ENCODE measurements at places on chromosomes 11 and 22. TPM values are rescaled to one million over a fixed set of nuclear protein-coding genes. Genes with fewer than 3 reads are reported as not detected.

Gene AP2A2
- total RNA-seq, result 51.0 TPM

DNA sequence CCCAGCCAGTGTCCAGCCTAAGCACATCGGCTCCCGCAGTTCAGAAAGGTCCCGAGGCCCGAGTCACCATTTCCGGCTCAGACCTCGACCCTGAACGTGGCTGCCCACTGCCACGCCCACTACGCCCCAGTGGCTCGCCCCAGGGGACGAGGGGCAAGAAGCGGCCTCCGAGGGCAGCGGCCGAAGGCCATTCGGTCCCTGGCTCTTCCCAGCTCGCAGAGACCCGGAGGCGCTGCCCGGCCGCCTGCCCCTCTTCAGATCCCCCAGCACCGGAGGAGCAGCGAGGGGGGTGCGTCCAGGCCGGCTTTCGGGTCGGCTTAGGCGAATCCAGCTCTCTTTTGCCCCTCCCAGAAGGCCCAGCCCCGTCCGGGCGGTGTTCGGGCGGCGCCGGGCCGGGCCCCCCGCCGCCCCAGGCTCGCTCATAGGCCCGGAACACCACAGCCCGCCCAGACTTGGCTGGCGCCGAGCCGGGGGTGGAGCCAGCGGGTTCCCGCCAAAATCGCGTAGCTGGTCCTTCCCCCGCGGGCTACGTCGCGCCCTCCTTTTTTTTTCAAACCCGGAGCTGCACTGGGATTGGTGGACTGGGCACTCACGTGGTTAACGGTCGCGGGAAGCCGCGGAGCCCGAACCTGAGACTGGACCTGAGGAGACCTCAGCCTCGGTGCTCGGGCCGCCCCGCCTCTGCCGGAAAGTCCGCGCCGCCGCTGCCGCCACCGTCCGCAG, at the start of gene WEE1:
TSS of gene WEE1 (plus strand) at position 619 of the 723 bp plus-strand sequence. CDS start 264 bp downstream, outside the sequence.
- H3K4me1 ChIP-seq, result peaks cover 64% of the 10 kb centered on the region
- H3K36me3 ChIP-seq, result peaks cover 37% of the 10 kb centered on the region
- H3K27me3 ChIP-seq, result no peaks in the 10 kb centered on the region
- peak within 1 kb of the TSS; percentile 95 for H3K4me3 ChIP-seq
- peak within 1 kb of the TSS; percentile 95 for H3K27ac ChIP-seq

DNA sequence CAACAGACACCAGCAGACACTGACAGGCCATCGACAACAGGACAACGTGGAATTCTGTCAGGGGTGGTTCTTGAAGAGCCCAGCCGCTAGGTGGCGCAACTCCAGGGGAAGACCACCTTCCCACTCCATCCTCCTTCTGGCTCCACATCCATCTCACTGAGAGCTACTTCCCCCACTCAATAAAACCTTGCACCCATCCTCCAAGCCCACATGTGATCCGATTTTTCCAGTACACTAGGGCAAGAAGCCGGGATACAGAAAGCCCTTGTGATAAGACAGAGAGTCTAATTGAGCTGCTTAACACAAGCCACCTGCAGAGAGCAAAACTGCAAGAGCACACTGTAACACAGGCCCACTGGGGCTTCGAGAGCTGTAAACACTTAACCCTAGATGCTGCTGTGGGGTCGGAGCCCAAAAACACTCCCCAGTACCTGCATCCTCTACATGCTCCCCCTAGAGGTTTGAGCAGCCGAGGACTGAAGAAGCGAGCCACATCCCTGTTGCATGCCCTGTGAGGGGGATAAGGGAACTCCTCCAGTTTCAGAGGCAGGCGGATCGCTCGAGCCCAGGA, 11.5 kb upstream of the RAB39A start:
- peak; percentile 81 for DNase-seq
- H3K27ac ChIP-seq, result no peak overlapping the region
- no peak overlapping the region for H3K4me3 ChIP-seq

- peaks cover 57% of the 10 kb centered on the region for H3K36me3 ChIP-seq
- H3K4me1 ChIP-seq, result peaks cover 26% of the 10 kb centered on the region
- DNase-seq, result no peak
- H3K27me3 ChIP-seq, result no peaks in the 10 kb centered on the region
- H3K4me3 ChIP-seq, result no peak overlapping the region
Observed at GRCh38 chr11:130144141-130144540, 15.4 kb upstream of the ST14 start.

DNA sequence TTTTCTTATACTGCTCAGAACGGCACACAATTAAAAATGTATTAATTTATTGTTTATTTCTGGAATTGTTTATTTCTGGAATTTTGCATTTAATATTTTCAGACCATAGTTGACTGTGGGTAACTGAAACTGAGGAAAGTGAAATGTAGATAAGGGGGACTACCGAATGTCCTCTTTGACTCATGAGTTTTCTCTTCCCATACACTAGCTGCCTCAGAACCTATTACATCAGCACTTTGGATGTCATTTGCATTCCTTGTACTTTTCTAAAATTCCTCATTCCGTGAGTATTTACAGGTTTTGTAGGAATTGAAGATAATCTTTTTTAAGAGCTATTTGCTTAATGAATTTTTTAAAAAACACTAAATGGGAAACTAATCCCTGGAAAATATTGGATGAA, 29.8 kb downstream of the ZC3H12C start:
- H3K4me3 ChIP-seq, result no peak overlapping the region
- H3K4me1 ChIP-seq, result peaks cover 18% of the 10 kb centered on the region
- H3K27ac ChIP-seq, result no peak overlapping the region
- H3K27me3 ChIP-seq, result no peaks in the 10 kb centered on the region
